ENCODE measurements at places on chromosomes 16 and 17.

DNA sequence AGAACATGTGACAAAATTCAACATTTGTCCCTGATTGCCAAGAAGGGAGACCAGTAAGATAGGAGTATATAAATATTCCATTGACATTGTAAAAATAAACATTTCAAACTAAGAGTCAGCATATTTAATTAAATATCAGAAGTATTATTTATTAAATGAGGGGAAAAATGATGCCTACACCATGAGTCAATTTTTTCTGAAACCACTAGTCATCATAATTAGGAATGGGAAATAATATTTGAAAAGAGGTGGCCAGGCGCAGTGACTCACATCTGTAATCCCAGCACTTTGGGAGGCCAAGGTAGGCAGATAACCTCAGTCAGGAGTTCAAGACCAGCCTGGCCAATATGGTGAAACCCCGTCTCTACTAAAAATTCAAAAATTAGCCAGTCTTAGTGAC lies 2.1 kb downstream of the CMTM1 start:
- no peak for DNase-seq

DNA sequence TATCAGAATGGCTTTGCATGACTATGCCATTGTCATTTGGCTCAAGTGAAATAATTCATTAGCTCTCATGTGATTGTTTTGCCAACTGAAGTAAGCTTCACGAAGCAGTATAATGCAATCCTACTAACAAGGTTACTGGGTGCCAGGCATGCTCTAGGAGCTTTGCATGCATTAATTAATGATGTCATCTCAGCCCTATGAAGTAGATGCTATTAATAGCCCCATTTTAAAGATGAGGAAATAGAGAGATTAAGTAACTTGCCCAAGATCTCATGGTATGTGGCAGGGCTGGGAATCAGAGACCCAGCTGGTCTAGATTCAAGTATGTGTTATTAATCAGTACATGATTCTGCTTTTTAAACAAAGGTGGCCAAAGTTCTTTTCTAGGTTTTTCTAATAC lies 14.1 kb downstream of the KRT39 start:
- no peak for DNase-seq

GRCh38 chr17:42720996-42721583 lies 23.8 kb downstream of the EZH1 start:
- DNase-seq: peak; percentile 68

DNA sequence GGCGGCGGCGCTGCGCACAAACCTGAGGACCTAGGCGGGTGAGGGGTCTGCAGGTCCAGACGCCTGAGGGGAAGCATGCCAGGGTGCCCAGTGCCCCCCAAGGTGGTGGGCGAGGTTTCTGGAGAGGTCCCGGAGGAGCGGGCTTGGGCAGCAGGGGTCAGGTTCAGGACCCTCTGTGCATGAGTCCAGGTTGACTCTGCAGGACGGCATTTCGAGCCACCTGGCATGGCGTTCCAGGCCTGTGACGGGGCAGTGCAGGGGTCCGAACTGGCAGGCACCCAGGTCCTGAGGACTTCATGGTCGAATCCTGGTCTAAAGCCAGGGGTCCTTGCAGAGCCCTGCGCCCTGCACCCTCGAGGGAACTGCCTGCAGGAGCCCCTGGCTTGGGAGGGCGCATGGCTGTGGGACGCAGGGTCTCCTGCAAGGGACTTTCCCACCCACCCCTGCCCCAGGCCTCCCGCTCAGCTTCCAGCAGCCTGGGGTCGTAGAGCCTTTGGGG lies 3.5 kb downstream of the SLC16A3 start:
- no peak for DNase-seq

GRCh38 chr17:17783116-17783824 lies 53.5 kb downstream of the SREBF1 start:
- no peak for DNase-seq

- no peak for DNase-seq
Measured at GRCh38 chr17:33596899-33597298, 303.8 kb upstream of the ASIC2 start.

GRCh38 chr17:19755392-19755791 lies 7.3 kb upstream of the ALDH3A1 start:
- no peak for DNase-seq

DNA sequence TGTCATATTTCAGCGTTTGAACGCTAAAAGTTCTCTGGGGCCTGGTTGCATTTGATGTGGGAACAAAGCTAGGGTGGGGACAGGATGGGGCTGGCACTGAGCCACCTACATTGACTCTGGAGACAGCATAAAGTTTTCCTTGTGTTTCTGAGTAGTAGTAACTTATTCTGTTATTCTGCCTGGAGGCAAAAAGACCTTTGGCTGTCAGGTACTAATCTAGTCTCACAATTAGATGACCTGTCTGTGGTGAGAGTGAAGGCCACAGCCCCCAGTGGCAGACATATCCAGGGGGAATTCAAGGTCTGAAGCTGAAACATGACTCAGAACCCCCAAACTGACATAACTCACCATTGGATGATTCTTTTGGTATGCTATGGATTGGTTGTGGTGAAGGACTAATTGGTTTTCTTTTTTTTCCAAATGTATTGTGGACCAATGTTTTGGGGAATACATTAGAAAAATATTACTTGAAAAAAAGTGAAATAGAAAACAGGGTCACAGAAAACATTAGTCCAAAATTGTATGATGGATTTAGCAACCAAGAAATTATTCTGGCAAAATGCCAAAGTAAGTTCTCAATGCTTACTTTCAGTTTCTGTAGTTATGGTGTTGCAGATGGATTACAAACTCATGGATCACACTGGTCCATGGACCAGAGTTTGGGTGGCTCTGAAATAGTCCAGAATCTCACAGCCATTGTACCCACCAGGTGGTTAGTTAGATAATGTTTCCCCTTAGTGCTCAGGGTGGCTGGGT lies 10.5 kb upstream of the SALL1 start:
- peak; percentile 45 for DNase-seq

- no peak for DNase-seq
Measured at GRCh38 chr16:1915732-1916639, 2.2 kb downstream of the HS3ST6 start.

DNA sequence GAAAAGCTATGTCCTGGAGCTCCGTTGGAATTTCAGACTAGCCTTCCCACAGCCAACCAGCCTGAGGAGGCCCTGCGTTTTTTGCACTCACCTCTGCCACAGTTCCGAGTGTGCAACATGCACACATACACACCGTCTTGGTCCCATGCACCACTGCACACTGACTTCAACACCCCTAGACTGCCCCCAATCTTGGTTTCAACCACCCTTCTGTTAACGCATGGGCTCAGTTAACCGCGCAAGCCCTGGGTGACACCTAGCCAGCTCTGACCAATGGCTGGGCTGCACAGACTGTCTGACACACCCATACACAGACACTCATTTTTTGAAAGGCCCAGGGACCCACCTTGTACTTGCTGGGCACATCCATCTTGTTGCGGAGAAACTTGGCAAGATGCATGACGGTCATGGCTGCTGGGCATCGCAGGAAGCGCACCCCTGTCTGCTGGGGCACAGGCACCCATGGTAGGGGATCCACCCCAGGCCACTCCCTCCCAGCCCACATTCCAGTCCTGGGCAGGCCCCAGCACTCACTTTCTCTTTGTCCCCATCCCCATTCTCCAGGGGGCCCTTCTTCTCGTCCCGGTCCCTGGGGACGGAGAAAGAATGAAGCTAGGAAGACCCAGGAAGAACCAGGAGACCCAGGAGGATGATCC lies 8.0 kb downstream of the CISD3 start:
- DNase-seq: no peak

DNA sequence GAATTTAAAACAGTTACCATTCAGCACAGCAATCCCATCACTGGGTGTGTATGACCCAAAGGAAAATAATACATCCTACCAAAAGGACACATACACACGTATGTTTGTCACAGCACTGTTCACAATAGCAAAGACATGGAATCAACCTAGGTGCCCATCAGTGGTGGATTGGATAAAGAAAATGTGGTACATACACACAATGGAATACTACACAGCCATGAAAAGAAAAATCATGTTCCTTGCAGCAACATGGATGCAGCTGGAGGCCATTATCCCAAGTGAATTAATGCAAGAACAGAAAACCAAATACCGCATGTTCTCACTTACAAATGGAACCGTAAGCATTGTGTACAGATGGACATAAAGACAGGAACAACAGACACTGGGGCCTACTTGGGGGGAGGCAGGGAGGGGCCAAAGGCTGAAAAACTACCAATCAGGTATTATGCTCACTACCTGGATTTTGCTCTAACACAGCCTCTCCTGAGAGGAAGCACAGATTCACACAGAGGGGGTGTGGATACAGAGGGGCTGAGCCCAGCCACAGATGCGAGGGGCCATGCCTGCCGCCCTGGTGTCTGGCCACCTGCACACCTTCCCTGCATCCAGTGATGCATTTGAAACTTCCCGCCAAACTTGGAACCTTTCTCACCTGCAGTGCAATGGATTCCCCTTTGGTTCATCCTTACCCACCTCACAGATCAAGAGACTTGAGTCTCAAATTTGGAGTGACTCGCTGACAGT lies 55.9 kb downstream of the USP22 start:
- no peak for DNase-seq

- no peak for DNase-seq
Measured at GRCh38 chr16:75267631-75268264, 16.3 kb upstream of the BCAR1 start.

DNA sequence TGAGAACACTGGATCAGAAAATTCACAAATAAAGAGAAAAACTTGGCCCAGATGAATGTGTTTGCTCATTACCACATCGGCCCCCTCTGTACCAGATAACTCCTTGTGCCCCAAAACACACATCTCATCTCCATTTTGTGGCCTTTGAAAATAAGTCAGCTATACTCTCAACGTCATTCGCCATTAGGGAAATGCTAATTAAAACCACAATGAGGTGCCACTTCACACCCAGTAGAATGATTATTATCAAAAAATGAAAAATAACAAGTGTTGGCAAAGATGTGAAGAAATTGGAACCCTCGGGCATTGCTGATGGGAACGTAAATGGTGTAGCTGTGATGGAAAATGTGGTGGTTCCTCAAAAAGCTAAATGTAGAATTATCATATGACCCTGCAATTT lies 34.6 kb upstream of the AKTIP start:
- DNase-seq: no peak

GRCh38 chr16:57995721-57996405 lies 4.6 kb downstream of the ZNF319 start:
- DNase-seq: no peak

- DNase-seq: no peak
Measured at GRCh38 chr17:7352503-7352889, 534 bp downstream of the KCTD11 start.

GRCh38 chr16:86520317-86521210 lies 10.2 kb downstream of the FOXF1 start:
- no peak for DNase-seq

GRCh38 chr17:43814026-43814425 lies 18.9 kb downstream of the MPP3 start:
- no peak for DNase-seq

GRCh38 chr17:57675427-57676387 lies 69.4 kb downstream of the CCDC182 start:
- no peak for DNase-seq

- peak; percentile 26 for DNase-seq
Measured at GRCh38 chr16:59170099-59170712, 436.1 kb upstream of the GOT2 start.

- no peak for DNase-seq
Measured at GRCh38 chr16:46822270-46822669, 8.7 kb downstream of the C16orf87 start.

GRCh38 chr16:57202095-57202886 lies 16.2 kb downstream of the RSPRY1 start:
- no peak for DNase-seq

GRCh38 chr17:38327936-38328335 lies 15.8 kb downstream of the GPR179 start:
- no peak for DNase-seq

DNA sequence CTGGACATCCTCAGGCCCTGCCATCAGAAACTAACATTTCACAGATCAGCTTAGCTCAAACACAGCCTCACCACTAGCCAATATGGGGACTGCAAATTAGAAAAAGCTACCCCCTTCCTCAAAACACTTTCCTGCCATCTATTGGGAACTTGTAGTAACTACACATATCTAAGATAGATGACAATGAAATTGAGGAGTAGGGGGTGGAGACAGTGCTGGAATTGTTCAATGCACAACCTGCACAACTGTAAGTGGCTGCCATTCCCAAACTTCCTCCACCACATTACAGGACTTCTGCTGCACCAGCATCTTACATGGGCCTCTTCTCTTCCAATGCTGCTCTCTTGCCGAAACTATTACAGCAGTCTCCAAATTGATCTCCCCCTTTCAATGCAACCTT lies 21.9 kb downstream of the AIPL1 start:
- DNase-seq: peak; percentile 48

DNA sequence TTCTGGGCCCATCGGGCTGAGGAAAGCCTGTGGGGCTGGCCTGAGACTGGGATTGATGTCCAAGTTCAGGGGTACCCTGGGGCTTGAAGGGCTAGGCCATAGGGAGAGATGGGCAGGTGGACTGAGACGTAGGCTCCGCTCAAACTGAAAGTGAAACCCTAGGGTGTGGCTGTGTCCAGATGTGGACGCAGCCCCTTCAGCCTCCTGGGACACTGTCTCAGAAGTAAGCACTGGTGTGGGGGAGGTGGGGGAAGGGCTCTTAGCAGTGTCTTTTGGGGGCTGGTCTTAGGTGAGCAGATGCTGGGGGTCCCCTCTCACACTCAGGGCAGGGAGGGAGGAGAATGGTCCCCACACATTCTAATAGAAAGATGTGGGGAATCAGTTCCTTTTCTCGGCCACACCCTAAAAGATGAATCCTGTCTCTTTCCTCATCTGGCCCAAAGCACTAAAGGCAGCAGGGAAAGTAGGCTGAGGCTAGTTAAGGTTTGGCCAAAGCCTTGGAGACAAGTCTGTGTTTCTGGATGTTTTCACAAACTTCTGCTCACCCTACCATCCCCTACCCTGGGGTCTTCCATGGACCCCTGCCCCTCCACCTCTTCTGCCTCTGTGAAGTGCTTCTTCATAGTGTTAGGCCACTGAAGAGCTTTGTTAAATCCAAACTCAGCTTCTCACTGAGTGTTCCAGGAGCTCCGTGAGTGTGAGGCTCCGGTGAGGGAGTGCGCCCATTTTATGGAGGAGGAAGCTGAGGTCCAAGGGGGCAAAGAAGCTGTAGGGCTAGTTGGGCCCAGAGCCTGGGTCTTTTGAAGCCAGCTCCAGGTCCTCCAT lies 5.6 kb downstream of the FMNL1 start:
- DNase-seq: no peak

- no peak for DNase-seq
Measured at GRCh38 chr17:260031-260791, 78.8 kb upstream of the DOC2B start.

- no peak for DNase-seq
Measured at GRCh38 chr17:36749493-36749892, 148.1 kb downstream of the MRM1 start.

- peak; percentile 42 for DNase-seq
Measured at GRCh38 chr17:18261146-18261515, 669 bp downstream of the MIEF2 start.

GRCh38 chr16:13231365-13231764 lies 330.0 kb downstream of the SHISA9 start:
- DNase-seq: no peak

- DNase-seq: peak; percentile 34
Measured at GRCh38 chr17:77208217-77208808, 67.5 kb downstream of the SEC14L1 start.

- DNase-seq: no peak
Measured at GRCh38 chr16:89945654-89946053, 2.9 kb upstream of the DEF8 start.
